ENCODE measurements at places on chromosomes 2 and 18.

DNA sequence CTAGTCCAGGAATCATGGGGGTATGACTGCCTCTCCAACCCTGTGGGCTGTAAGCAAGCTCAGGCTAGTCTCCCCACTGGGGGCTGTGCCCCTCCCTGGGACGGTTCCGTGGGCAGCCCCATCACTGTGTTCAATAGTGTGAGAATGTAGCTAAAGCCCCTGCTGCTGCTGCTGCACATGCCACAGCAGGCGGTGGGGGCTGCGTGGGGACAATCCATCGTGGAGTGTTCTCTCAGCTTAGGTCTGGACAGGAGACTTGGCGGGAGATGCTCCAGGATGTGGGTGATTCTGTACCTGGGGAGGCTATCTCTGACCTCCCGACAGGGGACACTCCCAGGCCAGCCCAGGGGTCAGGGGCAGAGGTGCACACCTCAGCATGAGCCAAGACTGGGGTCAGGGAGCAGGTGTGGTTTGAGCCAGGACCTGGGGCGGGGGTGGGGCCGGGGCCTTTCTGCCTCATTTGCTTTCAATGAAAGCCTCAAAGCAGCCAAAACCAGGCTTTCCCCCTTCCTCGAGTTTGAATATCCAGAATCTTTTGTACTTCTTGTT lies 10.2 kb downstream of the PKDCC start:
- no peak for DNase-seq

GRCh38 chr2:134718023-134718816 lies 580 bp downstream of the TMEM163 start:
- DNase-seq = no peak

DNA sequence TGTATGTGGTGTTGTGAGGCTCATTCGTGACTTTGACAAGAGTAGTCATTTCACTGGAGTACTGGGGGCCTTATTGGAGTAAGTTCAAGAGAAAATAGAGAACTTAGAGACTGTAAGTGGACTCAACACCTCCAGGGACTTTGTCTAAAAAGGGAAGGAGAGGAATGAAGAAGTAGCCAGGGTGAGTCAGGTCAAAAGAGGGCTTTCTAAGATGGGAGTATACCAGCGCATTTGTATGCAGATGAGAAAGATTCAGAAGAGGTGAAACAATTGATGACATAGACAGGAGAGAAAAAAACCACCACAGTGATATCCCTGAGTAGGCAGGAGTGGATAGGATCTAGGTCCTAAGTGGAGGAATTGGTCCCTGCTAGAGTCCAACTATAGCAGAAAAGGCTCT lies 246.8 kb downstream of the IKZF2 start:
- DNase-seq = no peak

DNA sequence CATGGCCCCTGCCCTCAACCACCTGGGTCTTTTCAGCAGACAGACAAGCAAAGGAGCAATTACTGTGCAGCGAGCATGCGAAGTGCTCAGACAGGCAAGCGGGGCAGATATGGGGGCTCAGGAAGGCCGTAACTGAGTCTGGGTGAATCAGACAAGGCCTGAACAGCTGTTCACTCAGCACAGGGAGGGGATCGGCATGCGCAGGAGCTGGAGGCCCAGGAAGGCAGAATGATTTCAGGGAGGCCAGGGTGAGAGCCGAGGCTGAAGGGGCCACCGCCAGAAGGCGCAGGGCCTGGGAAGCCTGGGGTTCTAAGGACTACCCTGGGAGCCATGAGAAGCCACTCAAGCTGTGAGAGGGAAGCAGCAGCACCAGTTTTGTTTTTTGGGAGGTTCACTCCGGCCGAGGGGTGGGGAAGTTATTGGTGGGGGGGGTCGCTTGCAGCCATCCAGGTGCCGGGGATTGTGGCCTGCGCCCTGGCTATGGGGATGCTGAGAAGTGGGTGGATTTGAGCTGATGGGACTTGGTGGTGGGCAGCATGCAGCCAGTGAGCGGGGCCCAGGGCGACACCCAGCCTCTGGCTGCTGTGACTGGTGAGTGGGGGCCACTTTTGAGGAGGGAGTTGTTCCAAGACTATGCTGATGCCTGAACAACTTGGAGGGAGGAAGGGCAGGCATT lies 132.2 kb downstream of the TSN start:
- no peak for DNase-seq

- DNase-seq = no peak
Observed at GRCh38 chr2:47617523-47618271, 165.2 kb upstream of the MSH6 start.

DNA sequence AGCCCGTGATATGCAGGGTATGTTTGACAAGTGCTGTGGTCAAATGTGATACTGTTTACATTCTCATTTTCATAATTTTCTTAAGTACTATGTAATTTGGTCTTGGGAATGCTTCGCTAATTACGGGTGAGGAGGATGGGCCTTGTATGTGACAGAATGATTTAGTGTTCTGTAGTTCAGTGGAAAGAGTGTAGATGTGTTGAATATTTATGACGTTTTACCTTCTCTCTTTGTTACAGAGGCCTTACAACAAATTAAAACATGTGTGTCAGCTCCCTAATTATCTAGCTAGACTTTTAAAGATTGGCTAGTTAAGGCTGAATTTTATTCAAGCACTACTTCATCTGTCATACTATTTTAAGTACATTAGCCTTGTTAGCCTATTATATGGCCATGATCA lies 10.6 kb upstream of the CHRNA1 start:
- no peak for DNase-seq

- no peak for DNase-seq
Observed at GRCh38 chr18:22044474-22045220, 124.7 kb upstream of the GATA6 start.

GRCh38 chr2:240898731-240899467 lies 2.9 kb upstream of the MAB21L4 start:
- DNase-seq = no peak

DNA sequence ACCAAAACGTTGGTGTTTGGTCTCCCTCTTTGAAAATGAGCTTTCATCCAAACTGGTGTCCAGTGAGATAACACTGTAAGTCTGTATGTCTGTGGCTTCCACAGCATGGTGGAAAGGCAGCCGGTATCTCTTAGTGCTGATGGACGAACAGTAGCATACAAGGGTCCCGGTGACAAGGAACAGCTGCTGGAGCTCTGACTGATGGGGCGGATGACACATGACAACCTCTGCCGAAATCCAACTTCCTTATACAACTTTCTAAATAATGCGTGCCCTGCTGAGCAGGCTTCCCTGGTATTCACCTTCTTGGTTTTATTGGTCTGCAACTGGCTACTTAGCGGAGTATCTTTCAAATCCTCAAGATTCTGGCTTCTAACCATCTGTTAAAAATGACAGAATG lies 216.2 kb downstream of the SRBD1 start:
- DNase-seq = no peak

DNA sequence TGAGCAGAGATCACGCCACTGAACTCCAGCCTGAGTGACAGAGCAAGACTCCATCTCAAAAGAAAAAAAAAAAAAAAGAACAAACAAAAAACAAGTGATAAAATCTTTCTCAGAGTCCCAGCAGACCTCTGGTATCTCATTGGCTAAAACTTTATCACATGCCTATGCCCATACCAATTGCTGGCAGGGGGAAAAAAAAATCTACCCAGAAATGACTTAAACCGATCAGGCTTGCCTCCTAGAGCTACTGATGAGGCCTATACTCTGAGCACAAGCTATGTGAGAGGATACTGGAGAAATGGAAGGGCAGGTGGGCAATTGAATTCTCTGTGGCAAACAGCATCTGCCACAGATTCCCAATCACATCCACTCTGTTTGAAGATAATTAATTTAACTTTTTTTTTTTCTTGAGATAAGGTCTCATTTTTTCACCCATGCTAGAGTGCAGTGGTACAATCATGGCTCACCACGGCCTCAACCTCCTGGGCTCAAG lies 49.0 kb downstream of the FBXO36 start:
- no peak for DNase-seq

DNA sequence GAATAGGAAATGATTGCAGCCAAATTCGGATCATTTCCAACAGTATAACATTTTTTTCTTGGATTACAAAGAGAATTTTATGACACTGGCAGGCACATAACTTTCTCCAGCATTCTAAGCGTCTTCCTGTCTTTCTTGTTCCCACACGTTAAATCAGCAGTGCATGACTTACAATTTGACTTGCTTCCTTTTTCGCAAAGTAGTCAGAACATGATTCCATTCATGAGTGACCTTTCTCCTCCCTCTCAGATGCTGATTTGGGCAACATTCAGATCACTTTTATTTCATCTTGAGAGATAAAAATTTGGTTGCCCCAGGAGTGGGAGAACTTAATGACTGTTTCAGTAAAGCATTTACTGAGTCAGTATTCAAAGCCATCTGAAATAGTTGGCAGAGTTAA lies 858.7 kb upstream of the ACVR2A start:
- DNase-seq = no peak

- DNase-seq = no peak
Observed at GRCh38 chr2:179524809-179525339, 260.2 kb upstream of the SESTD1 start.

- DNase-seq = no peak
Observed at GRCh38 chr2:150274108-150274507, 213.4 kb downstream of the RND3 start.

Measured in substantia nigra (tissue), 51 donors.